ENCODE measurements at places on chromosomes 16 and 17.

DNA sequence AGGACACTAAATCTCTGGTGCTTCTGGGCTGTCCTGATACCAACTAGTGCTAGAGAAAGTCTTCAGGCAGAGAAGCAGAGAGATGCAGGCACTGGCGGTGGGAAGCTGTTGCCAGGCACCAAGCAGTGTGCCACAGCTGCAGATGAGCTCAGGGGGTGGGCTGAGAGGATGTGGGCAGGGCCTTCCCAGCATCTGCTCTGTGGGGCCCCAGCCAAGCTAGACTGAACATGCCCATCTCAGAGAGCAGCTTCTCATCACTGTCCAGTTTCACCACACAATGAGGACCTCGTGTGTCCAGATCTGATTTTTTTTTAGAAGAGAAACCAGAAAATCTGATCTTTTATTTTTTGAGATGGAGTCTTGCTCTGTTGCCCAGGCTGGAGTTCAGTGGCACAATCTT, 17.1 kb downstream of the PSKH1 start:
- DNase-seq, result peak; percentile 77

GRCh38 chr17:7705269-7706255, 560 bp downstream of the EFNB3 start:
- DNase-seq, result no peak

DNA sequence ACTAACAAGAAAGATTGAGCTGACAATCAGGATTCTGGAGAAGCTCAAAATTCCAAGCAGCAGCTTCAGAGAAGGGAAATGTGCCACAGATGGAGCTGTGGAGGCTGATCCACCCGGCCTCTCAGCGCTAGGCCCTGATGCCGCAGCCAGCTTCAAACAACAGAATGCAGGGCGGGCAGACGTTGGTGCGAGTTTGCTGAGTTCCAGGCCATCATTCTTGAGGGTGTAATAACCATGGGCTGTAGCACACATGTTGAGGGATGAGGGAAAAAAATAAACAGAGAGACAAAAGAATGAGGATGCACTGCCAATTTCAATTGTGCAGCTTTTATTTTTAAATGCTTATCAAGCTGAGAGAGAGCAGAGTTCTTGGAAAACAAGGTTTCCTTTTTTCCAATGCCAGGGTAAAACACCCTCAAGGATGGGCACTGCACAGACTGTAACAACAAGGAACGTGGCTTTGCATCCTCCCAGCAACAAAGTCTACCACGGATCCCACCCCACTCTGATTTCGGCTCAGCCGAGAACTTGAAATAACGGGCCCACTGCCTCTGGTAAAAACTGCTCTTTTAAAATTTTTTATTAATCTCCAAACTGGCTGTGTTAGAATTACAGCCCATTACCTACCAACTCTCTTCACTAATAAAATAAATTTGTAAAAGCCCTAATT, 90.2 kb downstream of the SMG6 start:
- DNase-seq, result peak; percentile 31

GRCh38 chr16:28107232-28107631, 43.7 kb upstream of the GSG1L start:
- no peak for DNase-seq

Data from COR-L47 (cell line).